ENCODE measurements at places on chromosomes 11 and 22. TPM values are rescaled to one million over a fixed set of nuclear protein-coding genes. Genes with fewer than 3 reads are reported as not detected.

- no peak for DNase-seq
Measured at GRCh38 chr11:92540096-92540495, 315.5 kb downstream of the FAT3 start.

DNA sequence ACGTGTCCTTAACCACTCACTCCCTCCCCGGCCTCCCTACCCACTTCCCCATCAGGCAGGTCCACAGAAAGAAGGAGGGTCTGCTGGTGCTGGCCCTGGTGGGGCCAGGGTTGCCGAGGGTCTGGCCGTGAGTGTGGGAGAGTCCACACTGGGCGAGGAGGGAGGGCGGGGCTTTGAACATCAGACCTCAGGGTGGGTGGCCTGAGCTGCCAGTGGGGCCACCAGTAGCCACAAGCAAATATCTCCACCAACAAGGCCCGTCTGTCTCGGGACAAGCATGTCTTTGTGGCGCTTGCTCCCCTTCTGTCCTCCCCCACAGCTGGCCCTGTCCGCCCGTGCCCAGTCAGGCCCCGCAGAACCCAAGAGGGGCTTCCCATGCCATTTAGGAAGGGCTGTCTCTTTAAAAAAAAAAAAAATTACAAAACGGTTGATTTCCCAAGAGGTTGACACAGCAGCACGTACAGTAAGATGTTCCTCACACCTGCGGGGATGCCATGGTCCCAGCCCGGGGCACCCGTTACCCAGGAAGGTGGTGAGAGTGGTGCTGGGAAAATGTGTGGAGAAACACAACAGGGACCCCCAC is 17.7 kb upstream of the TALDO1 start:
- no peak for DNase-seq

GRCh38 chr11:108733479-108734116 is 68.7 kb downstream of the DDX10 start:
- peak; percentile 71 for DNase-seq

DNA sequence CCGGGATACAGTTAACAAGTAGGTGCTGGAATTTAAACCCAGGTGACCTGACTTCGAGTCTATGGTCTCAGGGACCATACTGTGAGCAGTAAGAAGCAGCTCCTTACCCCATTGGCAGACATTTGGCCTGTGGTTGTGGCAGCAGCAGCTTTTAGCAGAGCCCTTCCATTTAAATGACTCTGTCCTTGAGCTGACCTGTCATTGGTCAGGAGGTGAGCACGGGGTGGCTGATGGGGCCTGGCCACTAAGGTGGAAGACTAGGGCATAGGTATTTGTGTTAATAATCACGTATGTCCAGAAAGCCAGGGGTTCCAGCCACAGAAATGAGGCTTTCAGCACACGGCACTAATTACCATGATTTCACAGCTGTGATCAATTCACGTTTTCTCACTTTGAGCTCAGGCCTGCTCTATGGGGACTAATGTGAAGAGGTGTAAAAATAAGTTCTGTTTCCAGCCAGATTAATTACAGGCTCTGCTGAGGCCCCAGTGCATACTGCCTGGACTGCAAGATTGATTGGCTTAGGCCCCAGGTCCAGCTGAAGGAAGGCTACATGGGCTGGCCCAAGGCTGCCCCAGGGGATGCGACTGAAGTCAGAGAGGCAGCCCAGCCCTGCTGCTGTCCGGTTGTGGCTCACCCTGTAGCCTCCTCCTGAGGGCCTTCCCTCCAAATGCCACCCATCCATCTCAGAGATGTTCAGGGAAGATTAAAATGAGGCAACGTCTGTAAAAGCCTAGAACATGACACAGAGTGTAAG is 76.0 kb downstream of the FDX1 start:
- no peak for DNase-seq

GRCh38 chr11:93875637-93876036 is 25.2 kb upstream of the VSTM5 start:
- DNase-seq, result no peak

- DNase-seq, result no peak
Measured at GRCh38 chr11:107719557-107720302, 7.9 kb upstream of the SLN start.

- DNase-seq, result peak; percentile 88
Measured at GRCh38 chr11:62593434-62594044, 2.2 kb upstream of the TUT1 start.

- no peak for DNase-seq
Measured at GRCh38 chr22:19559324-19559811, 35.2 kb upstream of the CLDN5 start.

DNA sequence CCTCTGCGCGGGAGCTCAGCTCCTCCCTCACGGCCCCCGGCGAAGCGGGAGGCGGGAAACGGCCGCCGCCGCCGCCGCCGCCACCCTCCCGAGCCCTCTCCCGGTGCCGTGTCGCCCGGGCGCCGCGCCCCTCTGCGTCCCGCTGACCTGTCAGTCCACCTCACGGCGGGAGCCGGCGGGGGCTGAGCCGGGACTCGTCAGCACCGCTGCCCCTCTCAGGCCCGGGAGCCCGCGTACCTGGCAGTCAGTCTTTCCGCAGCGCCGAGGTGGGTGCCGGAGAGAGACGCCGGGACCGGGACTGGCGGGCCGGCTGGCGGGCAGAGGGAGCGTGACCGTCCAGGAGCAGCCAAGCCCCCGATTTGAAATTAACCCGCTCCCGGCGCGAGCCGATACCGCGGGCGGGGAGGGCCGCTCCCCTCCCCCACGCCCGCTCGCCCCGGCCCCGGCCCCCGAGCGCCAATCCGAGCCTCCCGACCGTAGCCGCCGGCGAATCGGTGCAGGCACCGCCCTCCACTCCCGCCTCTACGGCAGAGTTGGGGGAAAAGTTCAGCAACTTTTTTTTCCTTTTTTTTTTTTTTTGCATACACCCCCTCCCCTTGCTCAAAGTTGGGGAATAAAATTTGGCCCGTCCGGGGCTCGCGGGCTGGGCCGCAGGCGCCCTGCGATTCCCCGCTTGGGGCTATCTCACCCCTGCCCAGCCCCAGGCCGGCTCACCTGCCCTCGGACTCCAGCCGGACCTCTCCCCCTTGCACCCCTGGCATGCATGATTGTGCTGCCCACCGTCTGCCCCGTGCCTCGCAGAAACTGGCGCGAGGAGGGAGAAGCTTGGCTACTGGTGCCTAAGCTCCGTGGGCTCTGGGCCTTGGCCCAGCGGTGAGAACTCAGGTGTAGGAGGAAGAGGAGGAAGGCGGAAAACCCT is 774 bp upstream of the E2F8 start:
- DNase-seq, result peak; percentile 72

DNA sequence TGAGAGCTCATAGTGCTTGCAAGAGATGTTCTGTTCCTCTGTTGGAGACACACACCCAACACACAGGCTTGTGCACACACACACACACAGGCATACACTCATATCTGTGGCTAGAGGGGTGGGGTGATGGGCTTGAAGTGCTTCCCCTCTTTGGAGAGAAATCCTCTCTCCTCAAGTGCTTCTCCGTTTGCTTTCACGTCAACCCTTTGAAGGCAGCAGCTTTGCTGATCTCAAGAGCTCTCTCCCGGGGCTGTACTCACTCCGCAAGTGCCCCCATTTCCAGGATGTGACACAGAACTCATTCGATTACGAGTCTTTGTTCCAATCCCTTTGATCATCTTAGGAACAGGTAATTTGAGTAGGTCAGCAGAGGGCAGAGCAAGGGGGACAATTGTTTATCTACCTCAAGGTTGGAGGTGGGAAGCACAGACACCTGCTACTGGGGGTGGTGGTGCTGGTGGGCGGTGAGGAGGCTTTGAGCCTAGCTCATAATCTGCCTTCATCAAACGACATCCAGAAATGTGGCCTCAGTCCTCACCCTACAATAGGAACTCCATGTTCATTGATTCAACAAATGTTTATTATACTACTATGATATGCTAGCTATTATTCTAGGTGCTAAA is 529.8 kb upstream of the CADM1 start:
- no peak for DNase-seq

DNA sequence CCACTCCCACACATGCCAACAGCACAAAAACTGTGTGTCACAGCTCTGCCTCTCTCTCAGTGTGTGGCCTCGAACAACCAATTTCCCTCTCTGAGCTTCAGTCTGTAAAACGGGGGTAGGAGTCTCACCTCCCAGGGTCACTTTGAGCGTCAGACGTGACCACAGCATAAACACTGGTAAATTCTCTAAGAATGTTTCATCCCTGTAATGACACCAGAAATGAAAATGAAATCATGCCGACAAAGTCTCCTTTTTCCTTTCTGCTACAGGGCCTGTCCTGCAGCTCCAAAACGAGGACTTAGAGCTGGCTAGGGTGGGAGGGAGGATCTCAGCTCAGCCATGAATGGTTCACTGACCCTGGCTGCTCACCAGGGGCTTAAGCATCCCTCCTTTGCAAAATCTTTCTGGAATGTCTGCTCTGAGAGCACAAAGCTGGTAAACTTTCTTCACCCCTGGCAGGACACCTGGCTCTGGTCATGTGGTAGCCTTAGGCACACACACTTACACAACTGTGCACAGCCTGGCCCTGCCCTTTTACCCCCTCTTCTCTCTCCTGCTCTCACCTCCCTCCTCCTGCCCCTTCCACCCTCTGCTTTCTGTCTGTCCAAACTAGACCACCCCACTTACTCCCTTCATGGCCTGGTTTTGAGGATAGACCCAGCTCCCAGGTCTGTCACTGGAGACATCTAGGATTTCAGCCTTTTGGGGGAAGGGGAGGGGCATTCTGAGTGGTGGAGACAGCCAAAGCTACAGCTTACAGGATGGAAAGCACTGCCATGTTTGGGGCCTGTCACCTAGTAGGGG is 12.3 kb upstream of the TSKU start:
- peak; percentile 41 for DNase-seq

GRCh38 chr22:48438096-48438495 is 1389.6 kb downstream of the BRD1 start:
- no peak for DNase-seq

GRCh38 chr11:119928047-119928446 is 199.0 kb upstream of the NECTIN1 start:
- no peak for DNase-seq

MS4A3 gene
- total RNA-seq, result not detected

CTNND1 gene
- 3.5 TPM for total RNA-seq

MYOD1 gene
- total RNA-seq, result not detected

SLC29A2 gene
- total RNA-seq, result 10.3 TPM

UPK3A gene
- not detected for total RNA-seq

SNU13 gene
- total RNA-seq, result 236 TPM
